ENCODE measurements at places on chromosomes 2 and 18. TPM values are rescaled to one million over a fixed set of nuclear protein-coding genes. Genes with fewer than 3 reads are reported as not detected.

MIB1 gene
- total RNA-seq, result 45.4 TPM

MATN3 gene
- total RNA-seq, result not detected

SKOR2 gene
- 0.70 TPM for total RNA-seq

CSRNP3 gene
- not detected for total RNA-seq

IL1A gene
- total RNA-seq, result 1.4 TPM

MYO5B gene
- 0.39 TPM for total RNA-seq

DNA sequence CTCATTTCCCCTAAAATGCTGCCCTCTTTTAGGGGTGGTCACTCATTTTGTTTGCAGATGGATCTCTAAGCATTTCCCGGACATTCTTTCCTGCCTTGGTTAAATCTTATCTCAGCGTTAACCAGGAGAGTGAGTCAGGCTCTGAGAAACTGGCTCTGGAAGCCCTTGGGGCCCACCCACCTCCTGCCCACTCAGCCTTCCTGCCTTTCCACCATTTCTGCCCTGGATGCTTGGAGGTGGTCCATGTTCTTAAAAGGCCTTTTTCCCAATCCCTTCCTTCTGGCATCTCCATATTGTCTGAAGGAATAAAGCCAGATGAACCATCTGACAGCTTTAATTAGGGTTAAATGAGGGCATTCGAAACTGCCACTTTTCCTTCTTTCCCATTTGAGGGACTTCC lies 9.5 kb downstream of the HK2 start:
- no peak for DNase-seq

DNA sequence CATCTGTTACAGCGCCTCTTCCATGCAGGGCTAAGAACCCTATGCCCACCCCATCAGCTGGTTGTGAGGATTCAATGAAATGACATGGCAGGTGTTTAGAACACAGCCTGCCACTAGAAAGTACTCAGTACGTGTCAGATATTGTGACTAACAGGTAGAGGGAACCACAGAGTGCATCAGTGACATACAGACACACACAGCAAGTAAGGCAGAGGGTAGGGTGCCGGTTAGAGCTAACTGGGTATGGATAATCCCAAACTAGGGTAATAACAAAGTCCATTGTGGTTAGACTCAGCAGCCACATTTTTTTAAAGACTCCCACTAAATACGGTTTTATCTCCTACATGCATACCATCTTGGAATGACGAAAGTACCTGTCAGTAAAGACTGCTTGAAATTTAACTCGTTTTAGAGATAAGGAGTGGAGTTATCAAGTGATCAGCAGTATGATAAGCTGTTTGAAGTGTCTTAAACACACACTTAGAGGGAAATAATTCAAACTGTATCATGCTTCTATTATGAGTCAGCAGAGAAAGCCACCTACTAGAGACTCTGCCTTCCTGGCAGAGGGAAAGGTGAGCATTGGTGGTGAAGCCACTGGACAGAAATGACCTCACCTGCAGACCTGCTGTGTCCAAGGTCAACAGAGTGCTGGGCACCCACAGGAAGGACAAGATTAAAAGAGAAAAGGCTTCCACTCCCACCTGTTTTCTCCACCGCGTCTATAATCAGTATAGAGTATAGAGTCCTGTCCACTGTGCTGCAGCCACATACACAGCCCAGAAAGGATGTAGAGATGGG lies 20.6 kb downstream of the MPPE1 start:
- peak; percentile 8 for DNase-seq

- no peak for DNase-seq
These were observed 2159.7 kb upstream of the PIK3C3 start for GRCh38 chr18:39795350-39795749.

- no peak for DNase-seq
These were observed 446.4 kb downstream of the EPHA4 start for GRCh38 chr2:221125691-221126090.

DNA sequence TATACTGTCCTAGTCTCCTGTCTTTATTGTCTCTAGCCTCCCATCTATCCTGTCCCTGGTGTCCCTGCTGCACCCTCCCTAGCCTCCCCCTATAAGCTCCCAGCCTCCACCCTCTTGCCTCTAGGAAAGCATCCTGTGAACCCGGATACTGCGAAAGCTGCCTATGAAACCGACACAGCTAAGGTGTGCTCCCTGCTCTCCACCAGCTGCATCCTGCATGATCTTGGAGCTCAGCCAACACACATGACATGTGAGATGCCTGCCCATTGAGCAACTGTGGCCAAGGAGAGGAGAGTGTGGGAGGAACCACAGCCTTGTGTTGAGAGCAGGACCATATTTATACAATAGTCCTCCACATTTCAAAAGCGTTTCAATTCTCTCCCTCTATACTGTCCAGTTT lies 187.1 kb downstream of the ZBTB7C start:
- DNase-seq, result peak; percentile 28

DNA sequence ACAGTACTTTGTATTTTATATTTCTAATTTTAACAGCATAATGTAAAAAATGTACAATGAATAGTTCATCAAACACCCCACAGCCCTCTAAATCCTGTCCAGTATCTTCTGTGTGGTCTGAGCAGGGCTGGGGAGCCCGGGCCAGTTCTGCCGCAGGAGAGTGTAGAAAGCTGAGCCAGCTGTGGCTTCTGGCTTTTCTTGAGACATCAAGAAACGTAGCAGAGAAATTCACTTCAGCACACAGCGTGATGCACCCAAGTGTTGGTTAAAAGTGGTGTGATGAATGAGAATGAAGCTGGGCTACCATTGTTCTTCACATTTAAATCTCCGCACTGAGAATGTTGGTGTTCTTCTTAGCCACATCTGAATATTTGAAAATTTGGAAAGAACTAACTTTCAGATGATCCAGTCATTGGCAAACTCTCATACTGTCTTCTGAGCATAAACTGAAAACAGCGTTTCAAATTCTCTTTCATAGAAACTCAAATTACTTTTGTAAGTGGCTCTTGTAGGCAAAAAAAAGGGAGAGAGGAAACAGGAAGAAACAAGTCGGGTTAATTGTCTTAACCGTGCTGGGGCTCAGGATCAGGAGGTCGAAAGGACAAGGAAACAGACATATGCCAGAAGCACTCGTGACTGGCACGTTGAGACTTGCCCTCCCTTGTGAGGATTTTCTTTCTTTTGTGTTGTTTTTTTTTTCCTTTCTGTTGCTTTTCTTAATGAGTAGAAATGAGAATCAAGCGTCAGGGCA lies 23.4 kb upstream of the TMEM87B start:
- no peak for DNase-seq

GRCh38 chr2:74857725-74858124 lies 23.8 kb downstream of the HK2 start:
- DNase-seq, result no peak

- no peak for DNase-seq
These were observed 35.3 kb upstream of the CAVIN2 start for GRCh38 chr2:191881982-191882816.

DNA sequence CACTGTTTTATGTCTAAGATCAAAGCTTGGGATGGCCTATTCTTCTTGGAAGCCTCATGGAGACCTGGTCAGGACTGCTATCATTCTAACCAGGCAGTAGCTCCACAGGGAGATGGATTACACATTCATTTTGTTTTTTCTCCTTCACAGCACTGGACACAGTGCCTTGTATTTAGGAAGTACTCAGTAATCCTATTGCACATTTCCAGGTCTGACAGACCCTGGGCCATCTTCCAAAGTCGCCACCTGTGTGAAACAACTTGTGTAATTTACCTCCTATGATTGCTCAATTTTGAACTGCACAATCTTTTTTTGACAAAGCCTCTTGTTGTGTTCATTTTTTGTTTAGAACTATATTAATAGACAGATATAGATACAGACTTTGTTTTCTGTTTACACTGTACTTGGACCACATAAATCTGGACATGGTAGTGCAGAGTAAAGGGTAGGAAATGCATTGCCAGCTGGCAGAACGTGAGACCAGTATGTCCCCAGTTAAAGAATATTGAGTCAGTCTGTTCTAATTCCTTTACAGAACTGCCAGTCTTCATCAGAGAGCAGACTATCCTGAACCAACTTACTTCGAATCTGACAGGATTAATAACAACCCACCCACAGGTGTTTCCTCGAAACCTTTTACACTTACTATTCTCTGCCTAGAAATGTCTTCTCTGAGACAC lies 277.8 kb upstream of the CYRIA start:
- DNase-seq, result no peak

DNA sequence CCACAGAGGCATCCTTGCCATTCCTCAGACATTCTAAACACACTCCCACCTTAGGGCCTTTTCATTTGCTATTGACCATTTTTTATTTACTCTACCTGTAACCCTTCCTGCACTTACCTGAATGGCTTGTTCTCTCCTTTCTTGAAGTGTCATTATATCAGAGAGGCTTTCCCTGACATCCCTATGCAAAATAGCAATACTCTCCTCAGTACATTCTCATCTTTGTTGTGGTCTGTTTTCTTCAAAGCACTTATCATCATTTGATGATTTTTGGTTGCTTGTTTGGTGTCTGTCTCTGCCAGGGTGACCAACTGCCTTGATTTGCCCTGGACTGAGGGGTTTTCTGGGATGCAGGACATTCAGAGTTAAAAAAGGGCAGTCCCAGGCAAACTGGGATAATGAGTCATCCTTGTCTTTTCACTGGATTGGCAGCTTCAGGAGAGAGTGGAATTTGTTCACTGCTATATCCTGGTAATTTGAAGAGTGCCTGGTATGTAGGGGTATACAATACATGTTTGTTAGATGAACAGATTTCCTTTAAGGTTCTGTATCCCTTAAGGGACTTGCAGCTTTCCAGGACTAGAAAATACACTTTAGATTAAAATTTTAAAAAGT lies 102.4 kb downstream of the BABAM2 start:
- no peak for DNase-seq

DNA sequence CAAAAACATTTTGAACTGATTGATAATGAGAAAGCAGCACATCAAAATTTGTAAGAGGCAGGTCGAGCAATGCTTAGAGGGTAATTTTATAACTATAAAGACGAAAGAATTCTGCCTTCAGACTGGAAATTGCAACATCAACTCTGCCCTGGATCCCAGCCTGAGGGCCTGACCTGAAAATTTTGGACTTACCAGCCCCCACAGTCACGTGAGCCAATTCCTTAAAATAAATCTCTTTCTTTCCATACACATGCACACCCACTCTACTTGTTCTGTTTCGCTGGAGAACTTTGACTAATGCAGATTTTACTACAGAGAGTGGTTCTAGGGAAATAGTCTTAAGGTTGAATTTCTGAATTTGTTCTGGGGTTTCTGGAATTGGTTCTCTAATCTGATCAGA lies 14.6 kb upstream of the ACOXL start:
- DNase-seq, result no peak

- no peak for DNase-seq
These were observed 99.6 kb upstream of the ATP8B1 start for GRCh38 chr18:57902721-57903120.

DNA sequence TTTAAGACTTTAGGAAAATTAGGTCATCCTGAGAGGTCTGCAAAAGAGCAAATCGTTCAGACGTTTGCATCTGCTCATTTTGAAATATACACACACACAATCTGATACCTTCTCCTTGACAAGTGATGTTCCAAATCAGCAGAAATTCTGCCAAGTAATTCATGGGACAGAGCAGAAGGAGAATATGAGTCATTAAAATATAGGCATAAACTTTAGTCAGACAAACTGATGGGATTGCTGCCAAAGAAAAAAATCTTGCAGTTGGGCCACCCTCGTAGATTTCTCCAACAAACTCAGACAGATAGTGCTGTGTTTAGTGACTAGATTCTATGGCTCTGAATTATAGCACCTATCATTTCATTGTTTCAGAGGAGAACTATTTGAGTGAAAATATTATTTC lies 336.3 kb downstream of the NYAP2 start:
- no peak for DNase-seq

DNA sequence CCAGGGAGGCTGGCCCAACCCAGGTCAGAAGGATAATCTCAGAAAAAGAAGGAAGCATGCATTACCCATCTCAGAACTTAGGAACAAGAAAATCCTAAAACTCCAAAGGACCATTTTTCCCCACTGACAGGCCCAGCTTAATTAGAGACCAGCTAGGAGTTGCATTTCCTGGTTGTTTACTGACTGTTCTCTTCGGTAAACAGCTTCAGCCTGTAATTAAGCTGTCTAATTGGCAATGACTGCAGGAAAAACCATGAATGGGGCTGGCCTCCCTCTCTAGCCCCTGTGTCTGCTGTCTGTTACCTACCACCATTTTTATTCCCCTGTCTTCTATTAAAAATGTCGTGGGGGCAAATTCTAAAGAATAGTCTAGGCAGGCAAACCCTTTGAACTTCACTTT lies 146.5 kb downstream of the AGAP1 start:
- DNase-seq, result no peak

- no peak for DNase-seq
These were observed 461.9 kb upstream of the HS6ST1 start for GRCh38 chr2:128780434-128781080.

- no peak for DNase-seq
These were observed 150.6 kb downstream of the RIF1 start for GRCh38 chr2:151560289-151560688.

GRCh38 chr2:55204950-55205349 lies 27.1 kb downstream of the CLHC1 start:
- no peak for DNase-seq

GRCh38 chr2:69811591-69811990 lies 17.9 kb upstream of the GMCL1 start:
- no peak for DNase-seq

- DNase-seq, result no peak
These were observed 22.6 kb downstream of the FER1L5 start for GRCh38 chr2:96665083-96665569.

GRCh38 chr2:35871672-35872071 lies 483.9 kb upstream of the CRIM1 start:
- DNase-seq, result no peak

DNA sequence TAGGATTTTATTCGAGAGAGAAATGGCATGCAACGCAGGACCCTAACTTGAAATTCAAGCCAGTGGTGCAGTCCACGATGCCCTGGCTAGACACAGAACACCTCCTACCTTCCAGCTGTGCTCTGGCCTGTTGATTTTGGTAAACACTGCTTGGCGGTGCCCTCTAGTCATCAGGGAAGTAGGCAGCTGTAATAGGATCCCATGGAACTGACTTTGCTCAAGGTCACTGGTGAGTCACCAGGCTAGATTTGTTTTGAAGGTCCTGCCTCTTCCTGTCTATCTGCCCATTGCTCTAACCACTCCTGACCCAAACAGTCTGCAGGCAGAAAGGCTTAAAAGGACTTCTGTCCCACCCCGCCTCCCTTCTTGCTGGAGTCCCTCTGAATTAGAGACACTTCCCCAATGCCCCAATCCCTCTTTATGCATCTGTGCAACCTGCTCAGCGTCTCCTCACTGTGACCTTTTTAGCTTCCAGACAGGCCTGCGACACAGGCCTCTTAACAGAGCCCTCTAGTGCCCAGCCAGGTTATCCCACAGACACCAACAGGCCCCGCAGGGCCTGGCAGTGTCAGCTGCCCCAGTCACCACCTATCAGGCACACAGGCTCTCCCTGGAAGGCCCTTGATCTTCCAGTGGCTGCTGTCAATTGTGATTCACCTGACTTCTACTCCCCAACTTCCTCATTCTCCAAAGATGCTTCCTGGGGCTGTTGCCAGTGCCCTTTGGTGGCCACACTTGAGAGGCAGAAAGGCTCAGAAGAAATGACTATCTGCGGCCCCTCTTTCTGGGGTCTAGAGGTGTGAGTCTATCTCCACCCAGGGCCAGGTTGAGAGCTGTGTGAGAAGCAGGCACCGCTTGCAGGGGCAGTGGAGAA lies 5.2 kb downstream of the TMEM127 start:
- peak; percentile 41 for DNase-seq
